ENCODE measurements at places on chromosomes 3 and 15.
A peak's percentile ranks its signal among the peaks of the same experiment; 100 is the strongest.

- no peaks in the 10 kb centered on the region for H3K27me3 ChIP-seq
- H3K27ac ChIP-seq, result no peak overlapping the region
- H3K36me3 ChIP-seq, result no peaks in the 10 kb centered on the region
- H3K4me1 ChIP-seq, result no peaks in the 10 kb centered on the region
These were observed 23.7 kb downstream of the PDZRN3 start for GRCh38 chr3:73601011-73601410.

DNA sequence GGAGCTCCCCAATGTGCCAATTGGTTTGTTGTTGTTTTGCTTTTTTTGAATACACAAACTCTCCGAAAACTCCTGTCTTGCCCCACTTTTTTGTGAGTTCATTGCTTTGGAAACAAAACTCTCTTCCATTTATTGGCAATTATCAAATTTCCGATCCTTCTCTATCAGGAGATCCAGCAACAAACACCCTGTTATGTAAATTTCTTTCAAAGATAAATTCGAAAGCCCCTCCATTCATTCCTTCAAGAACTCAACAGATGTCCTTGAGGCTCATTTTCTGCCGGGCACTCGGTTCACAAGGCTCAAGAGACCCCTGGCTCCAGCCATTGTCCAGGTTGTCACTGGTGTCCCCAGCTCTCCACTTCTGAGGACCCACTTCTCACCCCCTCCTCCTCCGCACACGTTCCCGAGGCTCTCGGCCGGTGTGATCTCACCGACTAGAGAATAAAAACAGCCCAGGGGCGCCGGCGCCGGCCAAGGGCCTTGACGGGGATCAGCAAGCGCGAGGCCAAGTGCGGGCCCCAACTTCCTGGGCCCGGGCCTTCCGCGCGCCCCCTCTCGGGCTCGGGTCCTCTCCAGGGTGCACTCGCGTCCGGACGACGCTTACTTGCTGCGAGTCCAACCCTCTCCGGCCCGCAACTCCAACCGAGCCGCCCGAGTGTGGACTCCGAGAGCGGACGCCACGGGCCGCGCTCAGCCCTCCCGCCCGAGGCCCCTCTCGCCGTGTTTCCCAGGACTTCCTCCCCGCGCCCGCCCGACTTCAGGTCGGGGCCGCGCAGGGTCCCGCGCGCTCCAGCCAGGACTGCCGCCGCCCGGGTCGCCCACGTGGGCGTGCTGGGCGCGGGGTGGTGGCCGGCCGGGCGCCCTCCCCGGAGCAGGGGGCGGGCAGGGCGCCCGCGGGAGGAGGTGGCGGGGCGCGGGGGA lies 533 bp upstream of the SMAD3 start:
- H3K27me3 ChIP-seq, result no peaks in the 10 kb centered on the region
- no peaks in the 10 kb centered on the region for H3K36me3 ChIP-seq
- peak overlapping the region; percentile 95 for H3K4me3 ChIP-seq
- DNase-seq, result no peak

DNA sequence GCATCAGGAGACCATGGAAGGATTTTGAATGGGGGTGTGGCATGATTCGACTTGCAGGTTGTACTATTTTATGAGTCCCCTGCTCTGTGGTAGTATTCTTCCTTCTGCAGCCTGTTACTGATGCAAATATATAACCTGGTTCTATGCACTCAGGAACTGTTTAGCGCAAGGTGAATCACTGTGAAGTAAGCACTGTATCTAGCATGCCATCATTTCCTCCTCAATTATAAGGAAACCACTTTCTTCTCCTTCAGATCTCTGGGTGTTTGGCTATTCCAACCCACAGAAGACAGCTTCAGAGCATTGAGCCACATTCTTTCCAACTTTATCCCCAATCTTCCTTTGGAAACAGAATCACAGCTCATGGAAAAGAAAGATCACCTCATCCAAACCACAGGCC lies 176.7 kb downstream of the DIPK2A start:
- no peaks in the 10 kb centered on the region for H3K36me3 ChIP-seq
- no peak for DNase-seq
- H3K27me3 ChIP-seq, result no peaks in the 10 kb centered on the region
- H3K27ac ChIP-seq, result no peak overlapping the region
- H3K4me1 ChIP-seq, result no peaks in the 10 kb centered on the region

GRCh38 chr15:55031727-55032126 lies 165.0 kb downstream of the RSL24D1 start:
- no peak overlapping the region for H3K27ac ChIP-seq
- H3K36me3 ChIP-seq, result no peaks in the 10 kb centered on the region
- no peaks in the 10 kb centered on the region for H3K27me3 ChIP-seq

GRCh38 chr3:182811269-182811596 lies 17.9 kb downstream of the ATP11B start:
- H3K4me3 ChIP-seq, result no peak overlapping the region
- H3K27me3 ChIP-seq, result no peaks in the 10 kb centered on the region
- no peak for DNase-seq
- H3K27ac ChIP-seq, result no peak overlapping the region
- H3K36me3 ChIP-seq, result no peaks in the 10 kb centered on the region

DNA sequence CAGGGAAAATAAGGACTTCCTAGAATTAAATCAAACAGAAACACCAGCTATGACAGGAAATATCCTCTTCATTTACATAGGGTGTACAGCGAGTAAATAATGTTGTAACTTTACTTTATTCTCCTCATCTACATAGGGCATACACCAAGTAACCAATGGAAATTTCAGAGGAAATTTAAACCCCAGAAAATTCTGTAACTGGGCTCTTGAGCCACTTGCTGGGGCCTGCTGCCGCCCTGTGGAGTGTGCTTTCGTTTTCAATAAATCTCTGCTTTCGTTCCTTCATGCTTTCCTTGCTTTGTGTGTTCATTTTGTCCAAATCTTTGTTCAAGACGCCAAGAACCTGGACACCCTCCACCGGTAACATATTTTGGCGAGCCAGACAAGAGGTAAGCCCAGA lies 990.4 kb upstream of the CADM2 start:
- no peaks in the 10 kb centered on the region for H3K4me1 ChIP-seq
- H3K4me3 ChIP-seq, result no peak overlapping the region
- DNase-seq, result no peak
- no peak overlapping the region for H3K27ac ChIP-seq
- H3K36me3 ChIP-seq, result no peaks in the 10 kb centered on the region
- no peaks in the 10 kb centered on the region for H3K27me3 ChIP-seq

- no peak overlapping the region for H3K4me3 ChIP-seq
- H3K4me1 ChIP-seq, result no peaks in the 10 kb centered on the region
- H3K36me3 ChIP-seq, result no peaks in the 10 kb centered on the region
- H3K27ac ChIP-seq, result no peak overlapping the region
- H3K27me3 ChIP-seq, result no peaks in the 10 kb centered on the region
These were observed 69.2 kb downstream of the DAPK2 start for GRCh38 chr15:63977119-63977518.

GRCh38 chr15:100055821-100056220 lies 286.0 kb downstream of the ADAMTS17 start:
- H3K27me3 ChIP-seq, result no peaks in the 10 kb centered on the region
- H3K4me3 ChIP-seq, result no peak overlapping the region
- DNase-seq, result no peak
- H3K27ac ChIP-seq, result no peak overlapping the region

GRCh38 chr3:139234491-139234890 lies 109.3 kb upstream of the MRPS22 start:
- no peak for DNase-seq
- H3K27me3 ChIP-seq, result no peaks in the 10 kb centered on the region
- no peak overlapping the region for H3K4me3 ChIP-seq

- no peaks in the 10 kb centered on the region for H3K36me3 ChIP-seq
- H3K27me3 ChIP-seq, result no peaks in the 10 kb centered on the region
- H3K4me3 ChIP-seq, result no peak overlapping the region
- no peak overlapping the region for H3K27ac ChIP-seq
These were observed 16.3 kb downstream of the BHLHE40 start for GRCh38 chr3:4995500-4996053.

DNA sequence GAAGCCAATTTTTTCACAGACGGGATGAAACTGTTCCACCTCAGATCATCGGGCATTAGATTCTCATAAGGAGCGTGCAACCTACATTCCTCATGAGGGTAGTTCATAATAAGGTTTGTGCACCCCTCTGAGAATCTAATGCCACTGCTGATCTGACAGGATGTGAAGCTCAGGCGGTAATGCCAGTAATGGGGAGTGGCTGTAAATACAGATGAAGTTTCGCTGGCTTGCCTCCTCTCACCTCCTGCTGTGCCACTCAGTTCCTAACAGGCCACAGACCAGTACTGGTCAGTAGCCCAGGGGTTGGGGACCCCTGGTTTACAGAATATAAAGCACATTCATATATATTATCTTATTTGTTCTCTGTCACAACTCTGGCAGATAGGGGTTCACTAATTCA lies 2.1 kb upstream of the LIMD1 start:
- no peaks in the 10 kb centered on the region for H3K27me3 ChIP-seq
- no peak overlapping the region for H3K4me3 ChIP-seq
- peaks cover 38% of the 10 kb centered on the region for H3K4me1 ChIP-seq
- no peak for DNase-seq
- H3K27ac ChIP-seq, result no peak overlapping the region
- H3K36me3 ChIP-seq, result no peaks in the 10 kb centered on the region

DNA sequence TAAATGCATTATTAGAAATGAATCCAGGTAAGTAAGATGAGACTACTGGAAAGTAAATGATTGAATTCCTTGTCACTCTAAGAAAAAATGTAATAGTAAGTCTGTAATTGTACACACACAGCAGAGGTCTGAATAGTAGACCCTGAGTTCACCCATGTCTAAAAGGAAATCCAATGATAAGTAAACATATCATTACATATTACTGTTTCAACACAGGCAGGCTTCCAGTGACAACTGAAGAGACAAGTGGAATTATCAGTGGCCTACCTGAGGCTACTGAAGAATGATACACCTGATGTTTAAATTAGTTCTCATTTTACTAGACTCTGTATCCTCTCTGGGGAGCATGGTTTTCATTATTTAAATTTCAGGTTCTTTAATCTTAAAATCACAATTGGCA lies 6.2 kb upstream of the CCNL1 start:
- no peaks in the 10 kb centered on the region for H3K27me3 ChIP-seq
- H3K36me3 ChIP-seq, result no peaks in the 10 kb centered on the region
- no peak overlapping the region for H3K4me3 ChIP-seq
- peaks cover 2% of the 10 kb centered on the region for H3K4me1 ChIP-seq

GRCh38 chr3:123790254-123791072 lies 93.7 kb downstream of the MYLK start:
- no peak for DNase-seq
- no peaks in the 10 kb centered on the region for H3K36me3 ChIP-seq
- no peaks in the 10 kb centered on the region for H3K27me3 ChIP-seq
- H3K4me1 ChIP-seq, result no peaks in the 10 kb centered on the region
- no peak overlapping the region for H3K27ac ChIP-seq

DNA sequence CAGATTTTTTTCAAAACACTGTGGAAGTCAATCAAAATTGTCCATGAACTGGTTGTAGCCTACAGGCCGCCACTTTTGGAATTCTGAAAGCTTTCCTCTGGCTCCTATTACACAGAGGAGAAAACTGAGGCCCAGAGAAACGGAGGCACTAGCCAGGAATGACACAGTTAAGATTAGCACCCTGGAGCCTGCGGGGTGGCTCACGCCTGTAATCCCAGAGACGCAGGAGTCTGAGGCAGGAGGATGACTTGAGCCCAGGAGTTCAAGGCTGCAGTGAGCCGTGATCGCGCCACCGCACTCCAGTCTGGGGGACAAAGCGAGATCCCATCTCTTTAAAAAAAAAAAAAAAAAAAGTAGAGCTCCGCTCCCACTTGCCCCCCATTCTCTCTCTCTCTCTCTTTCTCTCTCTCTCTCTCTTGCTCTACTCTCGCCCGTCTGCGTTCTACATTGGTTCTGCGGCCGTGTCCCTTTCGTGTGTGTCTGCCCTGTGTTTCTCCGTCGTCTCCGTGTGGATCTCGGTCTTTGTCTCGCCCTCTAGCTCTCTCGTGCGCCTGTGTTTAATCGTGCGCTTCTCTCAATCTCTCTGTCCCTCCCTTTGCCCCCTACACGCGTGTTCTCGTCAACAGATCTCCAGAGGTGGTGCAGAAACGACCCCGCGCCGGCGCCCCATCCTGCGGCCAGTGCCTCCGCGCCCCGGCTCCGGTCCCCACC lies 512 bp upstream of the TRH start:
- no peak for DNase-seq
- H3K4me3 ChIP-seq, result peak overlapping the region; percentile 42
- no peaks in the 10 kb centered on the region for H3K36me3 ChIP-seq
- H3K27me3 ChIP-seq, result peaks cover 23% of the 10 kb centered on the region
- peaks cover 8% of the 10 kb centered on the region for H3K4me1 ChIP-seq

- no peaks in the 10 kb centered on the region for H3K27me3 ChIP-seq
- DNase-seq, result no peak
- H3K27ac ChIP-seq, result no peak overlapping the region
- H3K4me3 ChIP-seq, result no peak overlapping the region
- no peaks in the 10 kb centered on the region for H3K36me3 ChIP-seq
- no peaks in the 10 kb centered on the region for H3K4me1 ChIP-seq
These were observed 57.5 kb upstream of the SETMAR start for GRCh38 chr3:4245671-4246070.

DNA sequence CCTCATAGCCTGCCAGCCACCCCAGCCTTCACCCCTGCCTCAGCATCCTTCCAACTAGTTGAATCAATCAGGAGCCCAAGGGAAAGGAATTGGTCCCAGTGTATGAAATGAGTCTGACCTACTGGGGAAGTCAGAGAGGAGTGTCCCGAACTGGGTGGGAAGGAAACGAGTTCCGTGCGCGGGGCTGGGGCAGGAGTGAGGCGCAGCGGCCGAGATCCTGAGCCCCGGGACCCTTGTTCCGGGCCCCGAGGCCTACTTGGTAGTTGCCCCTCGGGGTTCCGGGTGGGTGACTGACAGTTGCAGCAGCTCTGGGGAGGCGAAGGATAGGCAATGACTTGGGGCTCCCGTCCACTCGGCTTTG lies 1.1 kb upstream of the PLCL2 start:
- DNase-seq, result no peak
- no peaks in the 10 kb centered on the region for H3K27me3 ChIP-seq
- H3K27ac ChIP-seq, result peak overlapping the region; percentile 93
- H3K4me1 ChIP-seq, result no peaks in the 10 kb centered on the region
- H3K36me3 ChIP-seq, result no peaks in the 10 kb centered on the region
- peak overlapping the region; percentile 78 for H3K4me3 ChIP-seq

DNA sequence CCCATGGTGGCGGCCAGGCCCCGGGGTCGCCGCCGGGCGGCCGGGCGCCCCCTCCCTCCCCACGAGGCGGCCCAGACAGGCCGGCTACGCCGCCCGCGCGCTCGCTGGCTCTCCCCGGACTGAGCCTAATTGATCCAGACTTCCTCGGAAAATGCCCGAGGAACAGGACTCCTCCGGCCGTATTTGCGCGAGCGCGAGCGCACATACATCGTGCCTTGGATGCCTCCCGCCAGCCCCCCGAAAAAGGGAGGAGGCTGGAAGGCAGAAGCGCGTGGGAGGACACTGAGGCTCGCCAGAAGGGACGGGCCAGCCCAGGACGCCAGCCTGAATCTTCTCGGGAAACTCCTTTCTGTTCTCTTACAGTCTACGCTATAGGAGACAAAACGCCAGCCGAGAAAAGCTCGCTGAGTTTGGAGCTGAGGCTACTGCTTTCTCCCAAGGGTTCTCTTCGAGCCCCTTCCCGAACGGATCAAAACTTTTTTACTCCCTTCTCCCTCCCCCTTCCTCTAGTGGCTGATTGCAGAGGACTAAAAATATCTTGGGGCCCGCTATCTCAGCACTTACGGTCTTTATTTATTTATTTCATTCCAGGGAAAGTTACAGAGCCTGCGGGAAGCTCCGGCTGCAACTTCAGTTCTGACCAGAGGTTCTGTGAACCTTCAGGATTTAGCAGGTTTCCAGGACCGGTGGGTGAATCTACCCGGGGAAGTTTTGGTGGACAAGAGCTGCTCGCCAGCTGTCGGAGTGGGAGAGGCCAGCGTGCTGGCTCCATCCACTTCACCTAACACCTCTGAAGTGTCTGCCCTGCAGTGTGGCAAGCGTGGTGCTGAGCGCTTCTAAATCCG lies at the start of gene PDZRN3:
PDZRN3 (minus strand) TSS at position 121 of the 845 bp plus-strand sequence.
- H3K4me3 ChIP-seq, result no peak within 1 kb of the TSS
- no peak within 1 kb of the TSS for H3K27ac ChIP-seq
- DNase-seq, result no peak
- no peaks in the 10 kb centered on the region for H3K36me3 ChIP-seq

Data from effector memory CD4-positive, alpha-beta T cell (primary cell).